ENCODE measurements at places on chromosomes 5 and 9.

DNA sequence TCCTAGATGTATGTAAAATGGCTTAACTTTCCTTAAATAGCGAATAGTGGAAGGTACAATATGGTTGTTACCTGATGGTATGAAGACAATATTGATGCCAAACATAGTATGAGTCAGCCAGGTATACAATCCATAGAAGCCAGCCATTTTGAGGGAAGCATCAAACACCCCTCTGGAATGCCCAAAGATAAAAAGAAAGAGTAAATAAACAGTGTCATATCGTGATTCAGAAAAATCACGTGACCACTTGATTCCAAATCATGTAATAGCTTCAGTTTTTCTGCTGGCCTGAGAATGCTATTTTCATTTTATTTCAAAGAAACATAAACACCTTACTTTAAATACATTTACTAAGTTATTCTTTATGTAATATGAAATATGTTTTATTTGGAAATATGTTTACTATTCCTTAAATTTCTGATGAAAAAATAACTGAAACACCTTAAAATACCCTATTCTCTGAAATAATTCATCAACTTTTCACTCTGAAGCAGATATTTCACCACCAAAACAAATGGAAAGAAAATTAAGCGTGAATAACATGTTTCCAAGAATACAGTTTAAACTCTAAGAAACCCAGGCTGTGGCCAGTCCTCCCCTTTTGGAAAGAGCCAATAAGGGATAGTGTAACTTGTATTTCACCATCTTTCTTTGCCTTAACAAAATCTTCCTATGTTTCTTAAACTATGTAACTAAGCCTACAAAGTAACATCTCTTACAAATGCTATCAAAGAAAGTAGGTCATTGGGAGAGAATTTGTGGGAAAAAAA, 24.8 kb upstream of the CTNNAL1 start:
- DNase-seq, result no peak

DNA sequence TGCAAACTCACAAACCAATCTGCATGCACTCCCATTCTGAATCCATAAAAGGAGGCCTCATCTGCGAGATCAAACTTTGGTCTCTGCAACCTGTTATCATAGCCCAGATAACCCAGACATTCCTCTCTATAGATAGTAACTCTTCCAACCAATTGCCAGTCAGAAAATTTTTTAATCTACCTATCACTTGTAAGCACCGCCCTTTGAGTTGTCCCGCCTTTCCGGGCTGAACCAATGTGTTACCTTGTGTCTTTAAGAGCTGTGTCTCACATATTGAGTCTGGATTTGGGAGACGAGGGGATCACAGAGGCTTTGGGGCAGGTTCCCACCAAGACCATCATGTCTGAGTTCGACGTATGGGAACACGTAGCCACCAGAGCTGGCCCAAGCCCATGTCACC, 91.1 kb upstream of the PPP1R26 start:
- no peak for DNase-seq

- no peak for DNase-seq
These were observed 98.4 kb downstream of the LMNB1 start for GRCh38 chr5:126875303-126875785.

DNA sequence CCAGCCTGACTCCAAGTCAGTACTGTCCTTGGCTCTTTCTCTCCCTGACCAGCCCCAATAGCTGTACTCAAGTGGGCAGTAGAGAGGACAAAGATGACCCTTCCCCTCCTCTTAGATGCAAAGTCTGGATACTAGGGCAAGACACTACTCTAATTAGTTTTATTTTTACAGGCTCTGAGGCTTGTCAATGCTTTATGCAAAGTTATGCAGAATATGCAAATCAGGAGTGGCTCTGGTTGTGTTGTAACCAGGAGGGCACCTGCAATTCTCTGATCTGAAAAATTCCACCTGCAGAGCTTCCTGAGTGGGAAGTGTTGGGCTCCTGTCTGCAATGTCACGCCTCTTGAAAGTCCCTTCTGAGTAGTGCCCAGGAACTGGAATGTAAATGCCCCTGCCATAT, 201.5 kb downstream of the RGS3 start:
- DNase-seq, result no peak

DNA sequence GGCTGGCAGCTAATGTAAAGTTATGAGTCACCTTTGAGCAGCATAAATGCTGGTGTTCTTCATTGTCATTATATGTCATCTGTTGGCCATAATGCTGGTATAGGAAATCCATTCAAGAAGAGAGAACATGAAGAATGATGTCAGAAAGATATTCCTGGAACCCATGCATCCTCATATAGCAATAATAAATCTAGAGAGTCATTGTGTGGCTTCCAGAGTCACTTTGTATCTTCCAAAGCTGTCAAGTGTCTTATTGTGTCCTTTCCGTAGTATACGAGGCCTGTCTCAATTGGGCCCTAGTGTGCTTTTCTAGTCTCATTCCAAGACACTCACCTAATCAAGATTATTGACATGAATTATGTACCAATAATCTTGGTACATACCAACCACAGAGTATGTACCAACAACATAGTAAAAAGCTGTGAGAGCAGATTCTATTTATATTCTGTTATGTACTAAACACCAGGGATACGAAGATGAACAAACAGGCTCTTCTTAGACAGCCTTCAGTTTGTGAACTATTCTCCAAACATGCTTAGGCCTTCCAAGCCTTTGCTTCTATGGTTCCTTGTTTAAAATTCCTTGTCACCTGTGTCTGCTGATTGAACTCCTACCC, 110.1 kb downstream of the ERCC6L2 start:
- no peak for DNase-seq

- DNase-seq, result no peak
These were observed 112.9 kb downstream of the KIAA0825 start for GRCh38 chr5:94505327-94506068.

GRCh38 chr9:76415731-76416130, 21.5 kb upstream of the RFK start:
- no peak for DNase-seq

GRCh38 chr9:110095776-110096175, 112.2 kb downstream of the C9orf152 start:
- no peak for DNase-seq

- DNase-seq, result no peak
These were observed 424.8 kb downstream of the TMEM38B start for GRCh38 chr9:106119176-106119575.

- DNase-seq, result no peak
These were observed 581.7 kb upstream of the RIOK2 start for GRCh38 chr5:97764700-97765099.

GRCh38 chr9:135413461-135413860, 66.1 kb upstream of the PPP1R26 start:
- DNase-seq, result no peak

- no peak for DNase-seq
These were observed 54.7 kb upstream of the ZFR start for GRCh38 chr5:32499261-32499660.

- no peak for DNase-seq
These were observed 149.6 kb downstream of the TTLL11 start for GRCh38 chr9:121943463-121943862.

DNA sequence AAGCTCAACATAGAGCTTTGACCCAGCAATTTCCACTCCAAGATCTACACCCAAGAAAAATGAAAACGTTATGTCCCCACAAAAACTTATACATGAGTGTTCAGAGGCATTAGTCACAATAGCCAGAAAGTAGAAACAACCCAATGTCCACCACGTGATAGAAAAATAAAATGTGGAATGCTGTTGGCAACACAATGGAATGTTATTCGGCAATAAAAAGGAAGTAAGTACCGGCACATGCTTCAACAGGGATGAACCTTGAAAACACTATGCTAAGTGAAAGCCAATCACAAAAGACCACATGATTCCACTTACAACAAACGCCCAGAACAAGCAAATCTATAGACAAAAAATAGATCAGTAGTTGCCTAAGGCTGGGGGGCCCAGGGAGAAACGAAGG, 6.0 kb downstream of the UBQLN1 start:
- no peak for DNase-seq

- no peak for DNase-seq
These were observed at the start of gene FRRS1L for GRCh38 chr9:109166771-109167601. Gene FRRS1L (minus strand): TSS chr9:109167249. CDS start chr9:109167138, 111 bp downstream.

GRCh38 chr5:148209151-148209770, 6.4 kb downstream of the SPINK6 start:
- DNase-seq, result no peak

DNA sequence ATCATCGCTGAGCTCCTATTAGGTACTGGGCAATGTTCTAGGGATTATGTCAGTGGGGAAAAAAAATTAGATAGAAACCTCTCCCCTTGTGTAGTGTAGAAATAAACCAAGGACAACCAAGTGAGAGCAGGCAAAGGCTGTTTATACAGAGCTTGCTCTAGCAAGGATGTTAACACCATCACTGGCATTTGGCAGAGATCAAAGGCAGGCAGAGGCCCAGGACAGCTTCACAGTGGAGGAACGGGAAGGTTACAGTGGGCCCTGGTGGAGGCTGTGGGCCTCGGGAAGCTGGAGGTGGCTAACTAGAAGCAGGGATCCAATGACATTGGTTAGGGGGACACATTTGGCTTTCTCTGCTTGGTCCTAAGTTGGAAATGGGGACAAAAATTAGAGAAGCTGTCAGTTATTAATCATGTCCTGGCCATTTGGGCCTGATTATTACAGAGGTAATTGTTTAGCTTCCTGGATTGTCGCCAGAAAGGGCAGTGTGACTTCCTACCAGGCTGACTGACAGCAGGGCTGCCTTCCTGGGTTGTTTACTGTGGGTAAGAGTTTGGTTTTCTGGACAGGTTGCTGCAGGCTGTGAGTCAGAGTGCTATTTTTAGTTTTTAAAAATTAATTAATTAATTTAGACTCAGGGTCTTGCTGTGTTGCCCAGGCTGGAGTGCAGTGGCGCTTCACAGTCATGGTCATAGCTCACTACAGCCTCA, 259.3 kb downstream of the ROR2 start:
- no peak for DNase-seq

DNA sequence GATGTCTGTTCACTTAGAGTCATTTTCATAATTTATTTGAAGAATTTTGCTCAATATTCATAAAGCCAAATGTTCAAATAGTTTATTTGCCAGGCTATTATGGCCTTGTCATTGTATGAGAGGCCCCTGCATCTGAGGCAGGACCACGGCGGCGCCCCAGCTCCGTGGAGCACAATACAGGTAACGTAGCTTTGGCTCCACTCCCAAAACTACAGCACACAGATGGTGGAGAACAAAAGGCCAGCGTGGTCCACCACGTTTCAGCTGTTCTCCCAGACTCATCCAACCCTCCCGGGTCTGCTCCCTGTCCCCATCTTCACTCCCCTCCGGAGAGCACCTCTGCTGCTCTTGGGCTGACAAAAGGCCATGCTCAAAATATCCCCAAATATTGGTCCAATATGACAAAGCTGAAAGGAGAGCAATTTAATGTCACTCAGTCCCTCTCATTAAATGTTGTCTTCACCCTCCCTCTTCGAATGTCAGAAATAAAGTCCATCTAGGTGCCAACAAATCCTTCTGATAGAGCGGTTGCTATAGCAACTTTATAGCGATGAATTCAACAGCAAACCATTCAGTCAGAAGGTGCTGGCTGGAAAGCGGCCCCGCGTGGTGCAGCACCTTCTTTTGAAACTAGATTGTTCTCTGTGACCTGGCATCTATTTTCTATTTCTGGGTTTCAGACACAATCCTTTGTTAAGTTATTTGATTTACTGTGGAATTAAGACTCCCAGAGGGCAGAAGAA, 504.3 kb downstream of the ARHGEF28 start:
- no peak for DNase-seq

GRCh38 chr9:134488331-134489280, 153.0 kb upstream of the COL5A1 start:
- DNase-seq, result no peak

GRCh38 chr9:138045541-138046490, 168.2 kb downstream of the CACNA1B start:
- DNase-seq, result no peak

DNA sequence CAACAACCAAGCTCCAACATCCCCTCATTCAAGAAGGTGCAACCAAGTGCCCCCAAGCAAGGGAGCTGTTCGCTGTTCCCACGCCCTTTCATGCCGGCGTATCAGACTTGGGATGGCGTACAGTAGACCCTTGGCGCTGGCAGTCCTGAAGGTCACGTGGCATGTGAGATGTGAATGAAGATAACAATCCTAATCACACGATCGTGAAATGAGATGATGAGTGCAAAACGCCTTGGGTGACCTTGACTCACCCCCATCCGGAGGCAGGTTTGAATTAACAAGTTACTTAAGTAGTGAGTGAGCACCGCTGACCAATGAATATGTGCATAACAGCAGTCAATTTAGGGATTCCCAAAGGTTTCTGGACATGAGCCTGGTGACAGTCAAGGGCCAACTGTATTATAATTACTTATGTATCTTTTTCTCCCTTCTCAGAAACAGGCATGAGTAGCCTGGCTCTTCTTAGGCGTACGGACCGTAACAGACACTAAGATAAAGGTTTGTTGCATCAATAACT, 150.2 kb downstream of the TTLL11 start:
- no peak for DNase-seq

DNA sequence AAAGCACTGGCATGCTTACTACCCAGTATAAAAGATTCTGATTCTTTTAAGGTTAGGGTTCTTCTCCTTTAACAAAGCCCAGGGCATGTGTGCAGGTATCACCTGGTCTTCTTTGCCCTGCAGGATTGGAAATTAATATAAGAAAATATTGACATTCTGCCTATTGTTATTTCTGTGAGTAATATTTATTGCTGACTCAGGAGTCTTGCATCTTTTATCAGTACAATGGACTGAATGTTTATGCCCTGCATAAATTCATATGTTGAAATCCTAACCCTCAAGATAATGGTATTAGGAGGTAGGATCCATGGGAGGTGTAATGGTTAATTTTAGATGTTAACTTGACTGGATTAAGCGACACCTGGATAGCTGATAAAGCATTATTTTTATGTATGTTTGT, 189.0 kb downstream of the LRRC70 start:
- no peak for DNase-seq

GRCh38 chr9:2291980-2292704, 277.0 kb downstream of the SMARCA2 start:
- DNase-seq, result no peak

DNA sequence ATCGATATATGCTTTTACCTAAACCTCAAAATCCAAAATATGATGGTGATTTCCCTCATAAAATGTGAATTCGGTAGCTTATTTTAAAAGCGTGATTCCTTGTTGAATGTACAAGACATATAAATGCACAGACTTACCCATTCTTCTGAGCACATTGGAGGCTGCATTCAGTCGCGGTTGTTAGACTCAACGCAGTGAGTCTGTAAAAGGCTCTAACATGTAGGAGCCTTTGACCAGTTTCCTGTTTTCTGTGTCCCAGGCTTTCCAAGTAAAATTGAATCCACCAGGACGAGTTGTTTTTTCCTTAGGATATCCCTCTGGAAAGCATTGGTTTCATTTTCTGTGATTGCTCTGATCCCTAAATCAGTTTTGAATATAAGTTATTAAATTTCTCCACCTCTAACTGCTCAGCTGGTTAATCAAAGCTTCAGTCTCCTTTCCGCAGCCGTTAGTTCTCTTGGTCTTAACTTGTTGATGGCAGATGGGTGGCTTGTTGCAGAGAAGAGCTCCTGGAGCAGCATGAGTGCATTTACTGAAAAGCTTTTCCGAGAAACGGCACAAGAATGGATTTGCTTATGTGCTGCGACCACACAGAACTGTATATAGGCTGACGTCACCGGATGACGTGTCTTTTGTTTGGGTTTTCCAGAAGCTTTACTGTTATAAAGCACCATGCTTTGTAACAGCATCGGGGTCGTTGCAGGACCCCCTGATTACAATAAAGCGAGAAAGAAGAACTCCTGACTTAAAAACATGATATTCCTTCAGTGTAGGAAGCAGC, at the start of gene LRRTM2:
LRRTM2 (minus strand) TSS at position 565 of the 781 bp plus-strand sequence; CDS start at position 141, 424 bp downstream.
- DNase-seq, result no peak

Data from activated T-helper 1 cell treated with Interleukin-2 at 50 U/mL for 16 hours (primary cell).